NCI-H2227 treated with DMSO at 0.1 percent for 48 hours (cell line): ENCODE measurements at places on chromosomes 3 and 15.

DNA sequence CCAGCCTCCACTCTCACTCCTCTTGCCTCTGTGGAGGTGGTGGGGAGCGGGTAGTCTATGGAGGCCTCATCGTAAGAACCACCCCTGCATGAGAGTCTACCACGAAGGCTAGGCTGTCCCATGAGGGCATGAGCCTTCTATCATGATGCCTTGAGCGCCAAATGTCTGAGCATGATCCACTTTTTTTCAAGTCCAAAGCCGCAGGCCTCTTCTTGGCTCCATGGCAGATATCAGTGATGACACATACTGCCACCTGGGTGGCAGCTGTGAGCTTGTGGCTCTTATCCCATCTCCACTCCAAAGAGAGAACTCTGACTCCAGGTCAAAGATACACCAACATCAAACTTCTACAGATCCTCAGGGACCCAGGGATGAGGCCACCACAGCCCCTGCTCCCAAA, 13.5 kb downstream of the POC1A start:
- DNase-seq, result no peak

DNA sequence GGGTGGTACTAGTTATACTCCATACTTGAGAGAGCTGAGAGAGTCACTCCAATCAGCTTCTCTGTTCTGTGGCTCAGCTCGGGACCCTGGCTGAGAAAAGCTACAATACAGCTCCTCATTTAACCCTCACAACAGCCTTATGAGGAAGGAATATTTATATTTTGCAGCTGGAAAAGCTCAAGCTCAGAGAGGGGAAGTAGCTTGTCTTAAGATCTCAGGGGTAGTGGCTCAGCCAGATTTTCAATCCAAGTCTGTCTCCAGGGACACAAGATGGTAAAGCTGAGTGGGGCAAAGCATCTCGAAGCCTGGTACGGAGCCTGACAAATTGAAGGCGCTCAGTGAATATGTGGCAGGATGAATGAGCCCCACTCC, 14.8 kb downstream of the SCAMP2 start:
- DNase-seq, result no peak

GRCh38 chr3:20539666-20540065, 353.7 kb upstream of the SGO1 start:
- no peak for DNase-seq

DNA sequence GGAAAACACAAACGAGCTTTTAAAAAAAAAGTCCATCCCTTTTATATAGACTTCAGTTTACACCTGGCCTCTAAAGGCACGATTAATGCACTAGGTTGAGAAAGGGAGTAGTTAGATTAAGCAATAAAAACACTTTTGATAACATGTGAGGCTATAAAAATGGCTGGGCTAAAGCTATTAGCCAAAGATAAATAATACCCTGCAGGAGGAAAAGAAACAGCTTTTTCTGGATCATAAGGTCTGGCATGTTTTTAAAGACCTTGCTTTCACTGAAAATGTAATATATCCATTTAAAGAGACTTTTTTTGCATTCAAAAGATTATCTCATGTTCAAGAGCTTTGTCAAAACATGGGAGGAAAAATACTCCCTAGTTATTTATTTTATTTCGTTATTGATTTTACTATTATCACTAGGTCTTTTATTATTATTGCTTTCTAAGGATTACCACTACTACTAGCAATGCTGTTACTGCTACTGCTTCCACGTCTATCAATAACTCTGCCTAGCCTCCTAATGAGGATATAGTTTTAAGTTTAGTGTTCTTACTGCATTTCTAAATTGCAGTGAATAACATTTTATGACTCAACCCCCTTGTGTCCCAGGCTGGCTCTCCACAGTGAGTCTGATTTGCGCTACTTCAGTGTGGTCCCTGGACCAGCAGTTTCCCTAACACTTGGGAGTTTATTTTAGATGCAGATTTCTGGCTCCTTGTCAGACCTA, 93.4 kb downstream of the THRB start:
- no peak for DNase-seq

GRCh38 chr15:74540161-74540760, 759 bp upstream of the ARID3B start:
- DNase-seq, result peak; percentile 14

GRCh38 chr3:3172627-3173026, 6.9 kb downstream of the CRBN start:
- no peak for DNase-seq

- no peak for DNase-seq
Measured at GRCh38 chr3:33441225-33441976, 1.2 kb upstream of the UBP1 start.

DNA sequence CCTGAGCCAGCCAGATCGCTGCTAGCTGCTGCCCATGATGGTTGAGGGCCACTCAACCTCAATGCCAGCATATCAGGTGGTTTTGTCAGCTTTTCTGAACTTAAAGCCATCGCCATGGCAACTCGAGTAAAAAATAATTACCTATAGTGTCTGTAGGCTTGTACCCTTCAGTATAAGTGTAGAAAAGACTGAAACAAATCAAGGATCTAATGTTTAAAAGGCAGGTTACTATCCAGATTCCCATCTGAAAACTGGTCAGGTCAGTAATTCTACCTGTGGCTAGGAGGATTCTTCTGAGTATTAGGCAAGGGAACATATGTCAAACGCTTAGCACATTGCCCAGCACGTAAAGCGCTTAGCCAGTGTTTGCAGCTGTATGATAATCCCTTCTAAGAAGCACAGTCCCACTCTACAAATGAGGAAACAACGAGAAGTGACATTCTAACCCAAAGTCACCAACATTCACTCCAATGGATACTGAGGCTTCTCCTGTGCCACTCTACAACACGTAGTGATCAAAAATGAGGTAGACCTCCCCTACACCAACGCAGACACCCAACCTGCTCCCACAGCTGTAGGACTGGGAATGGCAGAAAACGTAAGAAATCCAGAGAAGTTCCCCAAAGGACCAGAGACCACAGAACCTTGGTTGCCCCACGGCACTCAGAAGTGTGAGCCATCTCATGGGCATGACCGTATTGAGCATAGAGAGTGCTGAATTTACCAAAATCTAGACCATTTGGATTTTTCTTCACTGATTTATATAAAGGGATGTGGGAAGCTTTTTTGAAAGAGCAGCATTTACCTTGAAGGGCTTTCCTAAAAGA, 55.3 kb downstream of the SLTM start:
- DNase-seq, result no peak

GRCh38 chr15:70243686-70244540, 146.2 kb upstream of the TLE3 start:
- no peak for DNase-seq

DNA sequence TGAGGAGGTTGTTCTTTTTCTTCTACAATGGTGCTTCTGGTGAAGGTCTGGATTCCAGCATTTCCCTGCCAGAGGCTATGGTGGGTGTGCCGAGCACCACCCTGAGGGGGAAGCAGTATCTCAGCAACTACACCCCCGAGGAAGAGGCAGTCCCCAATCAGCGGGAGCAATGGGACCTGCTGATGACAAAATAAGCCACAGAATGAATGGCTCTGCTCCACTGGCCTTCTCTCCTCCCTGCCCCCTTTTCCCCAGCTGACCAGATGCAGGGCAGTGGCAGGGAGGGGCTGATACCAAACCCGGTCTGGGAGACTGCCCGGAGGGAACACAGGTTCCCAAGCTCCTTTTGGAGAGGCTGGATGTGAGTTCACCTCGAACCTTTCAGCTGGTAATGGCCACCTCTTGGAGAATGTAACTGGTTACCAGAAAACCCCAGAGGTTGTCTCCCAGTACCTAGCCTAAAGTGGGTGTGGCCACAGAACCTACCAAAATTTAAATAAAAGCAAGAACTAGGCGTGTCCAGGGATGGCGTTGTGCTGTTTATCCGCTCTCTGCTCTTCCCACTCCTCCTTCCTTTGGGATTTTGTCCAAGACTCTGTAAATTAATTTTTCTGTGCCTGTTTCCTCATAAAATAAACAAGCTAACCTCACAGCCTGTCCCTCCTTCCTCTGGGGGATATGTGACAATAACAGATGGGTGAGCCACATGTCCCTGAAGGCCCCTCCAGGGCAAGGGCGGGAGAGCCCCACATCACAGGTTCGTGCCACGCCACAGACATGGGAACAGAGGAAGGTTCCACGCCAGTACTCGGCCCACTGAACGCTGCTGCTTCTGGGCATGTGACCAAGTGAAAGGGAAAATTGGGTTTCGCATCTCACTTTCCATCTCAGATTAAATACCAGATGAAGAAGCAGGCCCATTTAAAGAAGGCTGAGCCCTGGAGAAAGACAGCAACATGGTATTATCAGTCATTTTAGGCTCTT, 35.1 kb upstream of the SPTBN5 start:
- DNase-seq, result no peak

DNA sequence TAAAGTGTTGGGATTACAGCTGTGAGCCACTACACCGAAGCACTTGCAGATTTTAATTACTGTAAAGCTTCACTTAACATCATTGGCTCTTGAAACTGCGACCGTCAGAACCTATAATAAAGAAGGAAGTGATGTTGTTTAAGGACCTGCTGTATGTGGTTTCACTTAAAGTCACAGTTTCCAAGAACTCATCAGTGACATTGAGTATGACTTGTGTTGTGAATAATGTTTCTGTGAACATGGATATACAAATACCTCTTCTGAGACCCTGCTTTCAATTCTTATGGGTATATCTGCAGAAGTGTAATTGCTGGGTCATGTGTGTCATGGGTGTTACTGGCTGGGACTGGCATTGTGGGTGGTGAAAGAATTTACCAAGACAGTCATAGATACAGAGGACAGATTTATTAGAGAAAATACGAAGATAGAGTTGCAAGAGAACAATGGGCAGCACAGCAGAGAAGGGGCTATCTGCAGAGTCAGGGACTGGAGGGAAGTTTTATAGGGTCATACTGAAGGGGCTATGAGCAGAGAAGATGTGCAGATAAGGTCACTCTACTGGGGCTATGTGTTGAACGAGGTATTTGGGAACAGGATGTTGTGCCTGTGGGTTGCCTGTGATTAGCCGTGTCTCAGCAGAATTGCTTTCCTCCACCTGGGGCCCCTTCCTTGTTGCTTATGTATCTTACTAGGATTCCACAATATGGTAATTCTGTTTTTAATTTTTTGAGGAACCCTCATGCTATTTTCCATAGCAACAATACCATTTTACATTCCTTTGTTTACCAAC, 4.5 kb downstream of the NDUFB5 start:
- peak; percentile 2 for DNase-seq

- no peak for DNase-seq
Measured at GRCh38 chr15:39855400-39855799, 64.7 kb downstream of the GPR176 start.

DNA sequence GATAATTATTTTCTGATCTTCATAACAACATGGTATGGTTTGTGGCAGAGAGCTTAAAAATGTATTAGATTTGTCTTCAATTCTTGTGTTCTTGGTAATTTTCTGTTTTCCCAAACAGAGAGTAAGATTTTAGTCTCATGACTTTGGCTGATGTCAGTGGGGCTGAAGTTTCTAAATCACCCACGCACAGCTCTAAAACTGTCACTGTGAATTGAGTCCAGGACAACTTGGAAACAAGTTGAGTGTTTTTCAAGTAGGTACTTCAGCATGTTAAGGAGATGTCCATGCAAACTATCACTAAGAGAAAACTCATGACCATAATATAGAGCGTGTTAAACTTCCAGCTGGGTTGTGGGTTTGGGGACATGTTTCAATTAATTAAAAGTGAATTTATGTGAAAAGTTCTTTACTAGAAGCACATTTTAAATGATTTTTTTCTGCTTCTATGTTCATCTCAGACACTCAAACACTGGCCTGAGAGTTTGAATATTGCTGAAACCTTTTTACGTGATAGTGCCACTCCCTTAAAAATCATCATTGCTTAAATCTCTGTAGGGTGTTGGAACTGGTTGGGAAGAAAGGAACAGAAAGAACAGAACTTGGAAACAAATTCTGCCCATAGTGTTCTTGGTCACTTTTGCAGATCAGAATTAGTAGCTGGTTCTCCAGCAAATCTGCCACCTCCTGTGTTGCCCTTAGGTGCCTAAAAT, 89.8 kb downstream of the KLHL25 start:
- DNase-seq, result no peak

DNA sequence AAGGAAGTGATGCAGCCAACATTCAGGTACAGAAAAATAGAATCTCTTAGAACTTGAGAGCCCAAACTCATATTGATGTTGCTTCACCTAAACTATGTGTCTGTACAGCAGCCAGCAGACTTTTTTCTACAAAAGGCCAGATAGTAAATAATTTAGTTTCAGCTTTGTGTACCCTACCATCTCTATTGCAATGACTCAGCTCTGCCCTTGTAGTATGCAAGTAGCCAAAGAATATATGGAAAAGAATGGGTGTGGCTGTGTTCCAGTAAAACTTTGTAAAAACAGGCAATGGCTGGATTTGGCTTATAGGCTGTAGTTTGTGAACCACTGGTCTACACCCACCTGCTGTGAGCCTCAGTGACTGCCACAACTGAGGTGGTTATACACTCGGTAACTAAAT, 392.5 kb upstream of the RARB start:
- no peak for DNase-seq

DNA sequence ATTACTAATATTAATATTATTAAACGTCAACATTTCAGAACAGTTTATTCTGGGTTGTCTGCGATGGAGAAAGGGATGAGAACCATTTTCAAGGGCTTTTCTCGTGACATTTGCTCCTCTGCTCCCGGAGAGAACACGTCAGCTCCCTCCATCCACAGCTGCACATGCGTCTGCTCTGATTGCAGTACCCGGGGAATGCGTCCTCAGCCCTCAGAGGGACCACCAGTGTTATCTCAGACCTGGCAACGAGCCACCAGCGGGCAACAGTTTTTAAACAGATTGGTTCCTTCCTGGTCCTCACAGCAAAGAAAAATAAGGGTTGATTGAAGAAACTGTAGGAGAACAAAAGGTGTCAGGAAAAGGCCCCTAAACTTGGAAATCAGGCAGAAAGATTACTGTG, 202.2 kb upstream of the ADAMTS9 start:
- no peak for DNase-seq

- DNase-seq, result no peak
Measured at GRCh38 chr15:93210995-93211394, 122.0 kb upstream of the RGMA start.

- no peak for DNase-seq
Measured at GRCh38 chr3:195595785-195596531, 12.2 kb upstream of the APOD start.

DNA sequence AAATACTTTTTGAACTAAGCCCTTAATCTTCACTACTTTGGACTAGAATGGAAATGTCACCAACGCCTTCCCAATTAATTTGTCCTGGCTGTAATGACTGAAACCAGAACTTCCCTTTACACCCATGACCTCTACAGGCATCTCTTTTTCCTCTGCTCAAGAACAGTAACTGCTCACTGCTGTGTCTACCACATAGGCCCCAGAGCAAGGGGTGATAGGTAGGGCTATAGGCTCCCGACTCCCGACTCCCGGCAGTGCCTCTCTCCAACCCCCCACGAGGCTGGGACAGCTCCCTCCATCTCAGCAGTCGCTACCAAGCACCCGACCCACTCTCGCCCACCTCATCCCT, 384 bp upstream of the LEKR1 start:
- DNase-seq, result no peak

DNA sequence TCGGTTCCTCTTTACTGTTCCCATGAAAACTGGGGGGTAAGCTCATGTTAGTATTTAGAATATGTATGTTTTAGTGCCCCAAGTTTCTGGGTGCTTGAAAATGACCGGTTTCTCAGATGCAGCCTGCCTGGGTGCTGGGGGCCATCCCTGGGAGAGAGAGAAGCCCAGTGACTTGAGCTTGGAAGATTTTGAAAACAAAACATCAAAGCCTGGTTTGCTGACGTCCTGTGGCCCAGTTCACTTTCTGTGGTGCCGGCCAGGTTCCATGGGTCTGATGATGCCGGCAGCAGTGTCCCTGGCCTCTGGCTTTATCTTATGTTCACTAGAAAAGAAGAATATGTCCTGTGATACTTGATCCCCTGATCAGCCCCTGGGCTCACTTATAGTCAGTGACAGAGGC, 17.1 kb downstream of the APBA2 start:
- DNase-seq, result no peak

GRCh38 chr3:131568460-131568859, 65.7 kb upstream of the MRPL3 start:
- DNase-seq, result no peak
